ENCODE measurements at places on chromosomes 2 and 18. TPM values are rescaled to one million over a fixed set of nuclear protein-coding genes. Genes with fewer than 3 reads are reported as not detected.

GRCh38 chr2:201016859-201017258 lies 53.4 kb upstream of the ORC2 start:
- H3K4me3 ChIP-seq = no peak overlapping the region
- H3K4me1 ChIP-seq = no peaks in the 10 kb centered on the region
- DNase-seq = no peak
- H3K27me3 ChIP-seq = no peaks in the 10 kb centered on the region

ZNF638 gene
- 70.3 TPM for total RNA-seq

ANKRD36C gene
- total RNA-seq = 12.0 TPM

- H3K4me3 ChIP-seq = no peak overlapping the region
- no peaks in the 10 kb centered on the region for H3K27me3 ChIP-seq
- no peaks in the 10 kb centered on the region for H3K4me1 ChIP-seq
- no peak for DNase-seq
- H3K27ac ChIP-seq = no peak overlapping the region
- H3K36me3 ChIP-seq = peaks cover 5% of the 10 kb centered on the region
Measured at GRCh38 chr2:62858231-62858832, 152.8 kb downstream of the EHBP1 start.

DNA sequence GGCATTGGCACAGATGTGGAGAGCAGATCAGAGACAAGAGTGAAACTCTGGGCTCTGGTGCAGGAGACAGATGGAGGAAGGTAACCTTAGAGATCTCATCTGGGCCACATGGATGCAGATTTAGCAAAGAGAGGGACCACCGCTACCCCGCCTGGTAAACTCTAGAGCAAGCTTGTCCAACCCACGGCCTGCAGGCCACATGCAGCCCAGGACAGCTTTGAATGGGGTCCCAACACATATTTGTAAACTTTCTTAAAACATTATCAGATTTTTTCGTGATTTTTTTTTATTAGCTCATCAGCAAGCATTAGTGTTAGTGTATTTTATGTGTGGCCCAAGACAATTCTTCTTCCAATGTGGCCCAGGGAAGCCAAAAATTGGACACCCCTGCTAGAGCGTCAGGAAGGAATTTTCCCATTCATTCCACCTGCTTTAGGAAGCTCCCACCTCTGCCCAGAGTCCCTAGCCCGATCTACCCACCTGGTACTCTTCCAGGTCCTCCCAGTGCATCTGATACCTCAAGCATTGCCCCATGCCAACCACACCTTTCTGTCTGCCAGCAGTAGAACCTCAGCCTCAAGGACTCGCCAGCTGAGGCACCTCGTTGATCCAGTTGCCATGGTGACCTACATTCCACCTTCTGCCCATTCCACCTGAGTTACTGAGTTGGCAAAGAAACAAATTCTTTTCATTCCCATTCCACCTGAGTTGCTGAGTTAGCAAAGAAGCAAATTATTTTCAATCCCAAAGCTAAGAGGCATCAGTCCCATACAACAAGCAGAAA lies at the start of gene CIB4:
Gene CIB4 (minus strand): TSS at position 586 of the 784 bp plus-strand sequence. CDS start 52 bp downstream, at position 534.
- no peak for DNase-seq
- no peaks in the 10 kb centered on the region for H3K36me3 ChIP-seq
- no peaks in the 10 kb centered on the region for H3K27me3 ChIP-seq
- H3K4me1 ChIP-seq = no peaks in the 10 kb centered on the region

GRCh38 chr2:226073496-226074160 lies 674.1 kb downstream of the NYAP2 start:
- DNase-seq = no peak
- no peak overlapping the region for H3K4me3 ChIP-seq
- H3K4me1 ChIP-seq = no peaks in the 10 kb centered on the region
- H3K27me3 ChIP-seq = no peaks in the 10 kb centered on the region

GRCh38 chr2:9721344-9721743 lies 90.5 kb upstream of the YWHAQ start:
- no peak overlapping the region for H3K4me3 ChIP-seq
- no peaks in the 10 kb centered on the region for H3K36me3 ChIP-seq
- H3K27me3 ChIP-seq = no peaks in the 10 kb centered on the region
- H3K4me1 ChIP-seq = no peaks in the 10 kb centered on the region

DNA sequence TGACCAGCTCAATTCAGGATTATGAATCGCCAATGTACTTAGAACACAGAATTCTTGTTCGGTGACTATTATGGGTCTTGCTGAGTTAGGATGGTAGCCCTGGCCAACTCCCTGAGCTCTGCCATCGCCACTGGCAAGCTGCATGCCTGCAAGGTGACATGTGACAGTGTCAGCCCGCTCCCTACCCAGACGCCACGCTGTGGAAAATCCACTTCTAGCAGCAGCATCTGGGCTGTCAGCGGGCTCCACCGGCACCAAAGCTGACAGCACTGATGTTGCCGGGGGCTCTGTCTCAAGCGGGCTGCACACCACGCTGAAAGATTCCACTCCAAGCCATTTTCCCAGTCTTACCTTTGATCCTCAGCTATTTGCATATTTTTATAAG lies 100.7 kb downstream of the MYT1L start:
- no peak overlapping the region for H3K27ac ChIP-seq
- H3K27me3 ChIP-seq = no peaks in the 10 kb centered on the region
- H3K36me3 ChIP-seq = no peaks in the 10 kb centered on the region
- H3K4me3 ChIP-seq = no peak overlapping the region
- no peak for DNase-seq

- H3K4me1 ChIP-seq = peaks cover 10% of the 10 kb centered on the region
- H3K4me3 ChIP-seq = no peak overlapping the region
- no peaks in the 10 kb centered on the region for H3K27me3 ChIP-seq
- H3K36me3 ChIP-seq = no peaks in the 10 kb centered on the region
- H3K27ac ChIP-seq = no peak overlapping the region
Measured at GRCh38 chr2:38430196-38430595, 53.1 kb upstream of the ATL2 start.

DNA sequence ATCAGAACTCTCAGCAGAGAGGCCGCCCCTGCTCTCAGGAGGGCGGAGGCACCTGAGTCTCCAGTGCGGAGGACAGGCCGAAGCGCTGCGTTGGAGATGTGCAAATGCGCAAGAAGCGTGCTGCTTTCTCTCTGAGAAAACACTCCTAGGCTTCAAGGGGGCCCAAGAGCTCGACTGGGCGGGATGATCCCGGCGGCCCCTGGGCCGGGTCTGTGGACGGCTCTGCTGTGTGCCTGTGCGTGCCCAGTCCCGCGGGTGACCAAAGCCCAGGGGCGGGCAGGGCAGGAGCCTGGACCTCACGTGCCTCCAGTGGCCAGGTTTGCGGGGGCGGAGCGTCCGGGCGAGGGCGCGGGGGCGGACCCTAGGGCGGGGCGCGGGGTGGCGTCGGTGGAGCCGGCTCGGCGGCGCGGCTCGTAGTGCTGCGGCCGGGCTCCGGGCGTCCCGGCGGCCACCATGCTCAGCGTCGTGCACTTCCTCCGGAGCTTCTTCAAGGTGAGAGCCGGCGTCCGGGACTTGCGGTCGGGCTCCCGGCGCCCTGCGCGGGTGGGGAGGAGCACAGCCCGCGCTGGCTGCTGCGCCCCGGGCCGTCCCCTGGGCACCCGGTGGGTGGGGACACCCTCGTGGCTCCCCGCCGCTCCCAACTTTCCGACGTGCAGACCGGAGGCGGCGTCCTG lies at the start of gene ARHGEF4:
Gene ARHGEF4 (plus strand): TSS at position 414 of the 674 bp plus-strand sequence. CDS start 40 bp downstream, at position 454.
- no peak within 1 kb of the TSS for H3K4me3 ChIP-seq
- peak; percentile 46 for DNase-seq
- no peak within 1 kb of the TSS for H3K27ac ChIP-seq
- no peaks in the 10 kb centered on the region for H3K36me3 ChIP-seq
- H3K27me3 ChIP-seq = peaks cover 25% of the 10 kb centered on the region

PCARE gene
- not detected for total RNA-seq

DNA sequence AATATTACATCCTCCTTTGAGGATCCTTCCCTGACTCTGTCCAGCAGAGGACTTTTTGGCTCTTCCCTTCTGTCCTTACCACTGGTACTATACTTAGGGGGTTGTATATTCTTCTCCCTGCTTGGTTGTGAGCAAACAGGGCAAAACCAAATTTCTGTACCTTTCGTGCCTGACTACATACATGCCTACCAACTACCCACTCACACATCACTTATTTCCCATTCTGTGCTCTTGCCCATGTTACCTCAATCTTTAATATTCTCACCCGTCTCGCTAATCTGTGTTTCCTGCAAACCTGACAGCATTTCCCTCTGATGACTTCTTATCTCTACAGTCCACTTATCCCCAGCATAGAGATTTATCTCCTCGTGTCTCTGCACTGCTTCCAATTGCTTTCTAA lies 58.6 kb downstream of the FTCDNL1 start:
- H3K27ac ChIP-seq = no peak overlapping the region
- no peak for DNase-seq
- H3K27me3 ChIP-seq = no peaks in the 10 kb centered on the region
- no peaks in the 10 kb centered on the region for H3K4me1 ChIP-seq

GRCh38 chr2:62302631-62303435 lies 106.9 kb downstream of the B3GNT2 start:
- no peak for DNase-seq
- no peak overlapping the region for H3K4me3 ChIP-seq
- no peaks in the 10 kb centered on the region for H3K27me3 ChIP-seq
- no peak overlapping the region for H3K27ac ChIP-seq

LRP2 gene
- 5.7 TPM for total RNA-seq

SCYGR4 gene
- not detected for total RNA-seq

TRIM43B gene
- not detected for total RNA-seq

GRCh38 chr2:50957896-50958295 lies 74.0 kb downstream of the NRXN1 start:
- no peak for DNase-seq
- no peaks in the 10 kb centered on the region for H3K4me1 ChIP-seq
- no peaks in the 10 kb centered on the region for H3K36me3 ChIP-seq
- H3K27ac ChIP-seq = no peak overlapping the region
- no peak overlapping the region for H3K4me3 ChIP-seq
- no peaks in the 10 kb centered on the region for H3K27me3 ChIP-seq

ANO7 gene
- 0.25 TPM for total RNA-seq

DNA sequence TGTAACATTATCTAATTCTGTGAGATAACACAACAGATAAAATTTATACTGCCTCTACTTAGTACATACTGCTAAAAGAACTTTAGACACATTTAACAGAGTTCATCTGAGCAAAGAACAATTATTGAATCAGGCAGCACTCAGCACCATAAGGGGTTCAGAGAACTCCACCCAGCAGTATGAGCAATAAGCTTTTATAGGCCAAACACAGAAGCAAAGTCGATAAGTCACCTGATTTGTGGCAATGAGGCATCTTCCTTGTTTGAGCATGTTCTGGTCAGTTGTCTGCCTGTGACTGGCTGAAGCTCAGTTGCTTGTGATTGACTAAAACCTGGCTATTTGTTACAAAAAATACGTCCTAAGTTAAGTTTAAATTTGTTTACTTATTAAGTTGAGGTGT lies 746.1 kb upstream of the DDX18 start:
- H3K4me1 ChIP-seq = no peaks in the 10 kb centered on the region
- no peak overlapping the region for H3K27ac ChIP-seq
- H3K36me3 ChIP-seq = no peaks in the 10 kb centered on the region
- H3K4me3 ChIP-seq = no peak overlapping the region
- no peak for DNase-seq

- DNase-seq = peak; percentile 73
- H3K27me3 ChIP-seq = peaks cover 4% of the 10 kb centered on the region
- no peak overlapping the region for H3K4me3 ChIP-seq
- H3K27ac ChIP-seq = no peak overlapping the region
- H3K4me1 ChIP-seq = no peaks in the 10 kb centered on the region
- no peaks in the 10 kb centered on the region for H3K36me3 ChIP-seq
Measured at GRCh38 chr18:37537868-37538525, 27.6 kb downstream of the CELF4 start.

DNA sequence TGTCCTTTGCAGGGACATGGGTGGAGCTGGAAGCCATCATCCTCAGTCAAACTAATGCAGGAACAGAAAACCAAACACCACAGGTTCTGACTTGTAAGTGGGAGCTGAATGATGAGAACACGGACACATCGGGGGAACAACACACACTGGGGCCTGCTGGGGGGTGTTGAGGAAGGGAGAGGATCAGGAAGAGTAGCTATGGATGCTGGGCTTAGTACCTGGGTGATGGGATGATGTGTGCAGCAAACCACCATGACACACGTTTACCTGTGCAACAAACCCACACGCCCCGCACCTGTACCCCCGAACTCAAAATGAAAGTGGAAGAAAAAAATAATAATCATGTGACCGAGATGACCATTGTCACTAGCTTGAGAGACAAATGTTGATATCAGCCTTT lies 114.7 kb downstream of the NDUFA10 start:
- no peaks in the 10 kb centered on the region for H3K36me3 ChIP-seq
- no peak overlapping the region for H3K27ac ChIP-seq
- no peaks in the 10 kb centered on the region for H3K27me3 ChIP-seq
- H3K4me1 ChIP-seq = no peaks in the 10 kb centered on the region

DNA sequence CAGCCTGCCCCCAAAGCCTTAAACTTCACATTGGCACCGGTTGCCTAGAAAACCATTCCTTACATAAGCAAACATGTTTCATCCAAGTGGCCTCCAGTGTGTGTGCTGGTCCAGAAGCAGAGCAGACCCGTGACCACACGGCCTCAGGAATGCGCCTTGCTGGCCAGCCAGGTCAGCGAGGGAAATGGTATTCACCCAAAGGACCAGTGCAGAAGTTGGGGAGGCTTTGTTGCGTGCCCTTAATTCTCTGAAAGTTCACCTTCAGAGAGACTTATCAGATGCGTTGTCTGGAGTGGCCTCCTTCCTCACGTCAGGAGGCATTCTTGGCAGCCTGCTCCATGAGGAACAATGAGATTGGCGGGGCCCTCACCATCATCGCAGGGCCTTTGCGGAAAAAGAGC lies 25.9 kb downstream of the NRP2 start:
- no peaks in the 10 kb centered on the region for H3K36me3 ChIP-seq
- peak overlapping the region; percentile 32 for H3K27ac ChIP-seq
- no peak overlapping the region for H3K4me3 ChIP-seq
- no peaks in the 10 kb centered on the region for H3K27me3 ChIP-seq
- DNase-seq = no peak
- H3K4me1 ChIP-seq = no peaks in the 10 kb centered on the region

SLC16A14 gene
- total RNA-seq = 0.79 TPM

- no peak for DNase-seq
- no peaks in the 10 kb centered on the region for H3K27me3 ChIP-seq
- no peak overlapping the region for H3K4me3 ChIP-seq
- H3K36me3 ChIP-seq = no peaks in the 10 kb centered on the region
- no peak overlapping the region for H3K27ac ChIP-seq
Measured at GRCh38 chr18:27685807-27686412, 491.0 kb downstream of the CDH2 start.

Measured in liver (tissue), 10 donors.